ENCODE measurements at places on chromosomes 2 and 18.

DNA sequence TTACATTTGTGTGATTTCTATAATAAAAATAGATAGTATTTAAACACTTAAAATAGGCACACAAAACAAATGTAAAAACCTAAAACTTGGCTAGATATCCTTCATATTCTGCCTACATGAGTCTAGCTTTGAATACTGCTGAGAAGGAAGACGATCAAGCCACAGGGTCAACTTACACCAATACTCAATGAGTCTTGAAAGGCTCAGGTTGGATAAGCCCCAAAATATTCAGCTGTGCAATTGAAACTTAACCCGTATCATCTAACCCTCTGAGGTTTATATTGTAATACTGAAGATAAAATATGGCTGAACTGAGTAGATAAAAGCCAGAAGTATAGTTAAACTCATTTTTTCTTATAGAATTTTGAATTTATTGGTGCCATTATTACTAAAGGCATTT is 313.0 kb upstream of the NRXN1 start:
- DNase-seq: no peak

DNA sequence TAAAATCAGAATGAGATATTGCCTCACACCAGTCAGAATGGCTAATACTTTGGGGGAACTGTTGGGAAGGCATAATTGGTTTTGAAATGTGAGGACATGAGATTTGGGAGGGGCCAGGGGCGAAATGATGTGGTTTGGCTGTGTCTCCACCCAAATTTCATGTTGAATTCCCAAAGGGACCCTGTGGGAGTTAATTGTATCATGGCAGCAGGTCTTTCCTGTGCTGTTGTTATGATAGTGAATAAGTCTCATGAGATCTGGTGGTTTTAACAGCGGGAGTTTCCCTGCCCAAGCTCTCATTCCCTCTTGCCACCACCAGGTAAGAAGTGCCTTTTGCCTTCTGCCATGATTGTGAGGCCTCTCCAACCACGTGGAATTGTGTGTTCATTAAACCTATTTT is 59.6 kb downstream of the CSRNP3 start:
- DNase-seq: no peak

GRCh38 chr2:196592911-196593881 is 46.3 kb upstream of the CCDC150 start:
- no peak for DNase-seq

GRCh38 chr2:109619032-109619615 is 5.0 kb downstream of the SOWAHC start:
- no peak for DNase-seq

- DNase-seq: no peak
Measured at GRCh38 chr2:170361090-170361936, 183.4 kb downstream of the MYO3B start.

GRCh38 chr2:120369250-120369649 is 23.3 kb downstream of the INHBB start:
- DNase-seq: no peak
